ENCODE measurements at places on chromosomes 4 and X.

DNA sequence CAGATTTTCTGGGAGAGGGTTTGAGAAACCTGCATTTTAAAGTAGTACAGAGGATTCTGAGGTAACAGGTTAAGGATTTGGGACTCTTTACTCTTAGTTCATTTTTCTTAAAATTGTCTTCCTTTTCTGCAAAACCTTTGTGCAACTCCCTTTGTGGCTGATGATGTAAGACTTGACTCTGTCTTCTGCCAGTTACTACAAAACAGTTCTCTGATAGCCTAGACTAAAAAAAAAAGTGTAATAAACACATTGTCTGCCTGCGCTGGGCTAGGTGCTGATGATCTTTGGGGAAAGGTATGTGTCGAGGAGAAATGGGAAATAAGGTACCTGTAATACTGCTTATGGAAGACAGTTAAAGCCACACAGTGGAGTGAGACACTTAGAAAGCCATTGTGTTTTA is 28.7 kb downstream of the IL13RA1 start:
- no peak for DNase-seq

- no peak for DNase-seq
Observed at GRCh38 chr4:153332936-153333335, 11.6 kb upstream of the MND1 start.

- DNase-seq: no peak
Observed at GRCh38 chrX:40043895-40044294, 53.9 kb downstream of the BCOR start.

GRCh38 chr4:180610324-180610723 is 1632.9 kb upstream of the TENM3 start:
- no peak for DNase-seq

DNA sequence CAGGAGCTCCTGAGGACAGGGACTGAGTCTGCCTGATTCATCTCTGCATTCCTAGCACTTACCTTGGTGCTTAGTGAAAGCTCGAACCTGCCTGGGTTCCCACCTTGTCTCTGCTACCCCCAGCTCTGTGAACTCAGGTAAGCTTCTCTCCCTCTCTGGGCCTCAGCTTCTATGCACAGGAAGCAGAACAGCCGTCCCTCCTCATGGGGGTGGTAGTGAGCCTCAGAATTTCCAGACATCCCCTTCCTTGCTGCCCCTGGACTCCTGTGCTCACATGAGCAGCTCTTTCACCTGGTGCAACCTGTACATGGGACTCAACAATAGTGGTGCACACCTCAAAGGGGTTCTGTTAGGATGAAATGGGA is 50.8 kb downstream of the HTRA3 start:
- DNase-seq: no peak

DNA sequence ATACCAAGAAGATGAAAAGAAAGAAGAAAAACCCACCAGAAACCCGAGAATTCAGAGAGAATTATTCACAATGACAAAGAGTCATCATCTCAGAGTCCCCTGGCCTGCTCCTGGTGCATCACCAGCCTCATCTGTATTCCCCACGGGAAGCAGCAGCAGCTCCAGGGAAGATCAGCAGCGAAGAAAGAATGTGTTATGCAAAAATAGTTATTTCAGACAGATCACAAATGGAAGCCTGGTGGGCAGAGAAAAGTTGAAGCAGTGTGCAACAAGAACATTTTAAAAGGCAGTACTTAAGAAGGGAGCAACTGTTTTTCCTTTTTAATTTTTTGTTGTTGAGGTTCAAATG is 189.2 kb downstream of the PPP3CA start:
- DNase-seq: no peak

DNA sequence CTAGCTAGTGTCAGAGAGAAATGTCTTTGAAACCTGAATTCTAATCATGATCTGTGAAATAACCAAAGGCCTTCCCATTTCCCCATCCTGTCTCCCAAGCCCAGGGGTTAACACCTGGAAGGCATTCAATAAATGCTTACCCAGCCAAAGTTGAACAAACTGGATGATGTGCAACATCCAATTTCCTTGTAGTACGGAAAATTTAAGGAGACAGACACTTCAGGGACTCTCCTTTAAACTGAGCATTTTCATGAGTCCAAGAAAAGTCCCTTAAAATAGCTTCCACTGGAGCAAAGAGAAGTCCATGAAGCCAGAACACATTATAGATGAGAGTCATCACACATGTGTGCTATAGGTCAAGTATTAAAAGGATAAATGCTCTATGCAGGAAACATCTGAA is 271.2 kb downstream of the RAB28 start:
- DNase-seq: no peak

DNA sequence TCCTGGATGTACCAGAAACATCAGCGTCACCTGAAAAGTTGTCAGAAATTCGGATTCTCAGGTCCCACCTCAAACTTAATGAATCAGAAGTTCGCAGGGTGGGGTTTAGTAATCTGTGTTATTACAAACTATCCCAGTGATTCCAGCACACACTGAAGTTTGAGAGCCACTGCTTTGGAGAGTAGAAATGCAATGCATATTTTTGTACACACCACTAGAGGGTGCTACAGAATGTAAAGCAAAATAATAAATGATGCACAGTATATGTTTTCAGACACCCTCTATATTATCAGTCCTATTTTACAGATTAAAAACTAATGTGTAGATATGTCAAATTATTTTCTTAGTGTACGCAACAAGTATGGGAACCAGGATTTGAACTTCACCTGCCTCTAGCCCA is 2.4 kb upstream of the MORF4L2 start:
- no peak for DNase-seq

GRCh38 chrX:153572601-153573000 is 26.3 kb downstream of the CCNQ start:
- DNase-seq: no peak

- no peak for DNase-seq
Observed at GRCh38 chr4:81436096-81436495, 35.6 kb downstream of the RASGEF1B start.

DNA sequence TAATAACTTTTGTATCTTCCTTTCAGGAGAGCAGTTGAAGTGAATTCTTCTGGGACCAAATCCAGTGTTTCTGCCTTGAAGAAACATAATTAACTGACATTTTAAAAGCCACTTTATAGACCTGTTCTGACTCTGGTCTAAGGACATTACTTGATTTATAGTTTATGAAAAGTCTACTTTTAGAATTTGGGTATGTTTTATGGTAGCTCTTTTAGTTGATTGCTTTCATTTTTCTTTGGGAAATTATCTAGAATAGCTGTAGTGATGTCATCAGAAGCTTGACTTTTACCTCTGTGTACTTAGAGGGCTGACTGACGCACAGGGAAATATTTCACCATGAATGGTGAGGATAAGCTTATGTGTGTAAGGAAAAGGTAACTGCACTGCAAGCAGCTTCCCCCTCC is 131.8 kb upstream of the LIMCH1 start:
- DNase-seq: no peak

All from renal cortex interstitium (tissue), 15 donors.